ENCODE measurements at places on chromosomes 3 and 15.

DNA sequence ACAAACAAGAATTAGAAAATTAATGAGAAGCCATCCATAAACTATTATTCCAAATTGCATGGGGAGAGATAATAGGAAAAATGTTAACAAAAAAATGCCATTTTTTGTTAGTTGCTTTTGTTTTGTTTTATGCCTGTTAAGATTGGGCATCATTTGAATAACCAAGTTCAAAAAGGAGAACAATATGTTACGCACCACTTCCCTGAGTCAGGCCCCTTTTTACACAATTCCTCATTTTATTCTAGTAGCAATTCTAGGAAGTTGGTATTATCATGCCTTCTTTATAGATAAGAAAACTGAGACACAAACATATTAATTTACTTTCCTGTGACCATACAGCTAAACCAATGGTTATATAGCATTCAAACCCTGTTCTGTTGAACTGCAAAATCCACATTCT is 736.9 kb upstream of the CCDC54 start:
- no peak for DNase-seq

GRCh38 chr3:19146685-19147650 is 1.3 kb upstream of the KCNH8 start:
- peak; percentile 30 for DNase-seq

GRCh38 chr15:92142242-92143232 is 251.1 kb upstream of the ST8SIA2 start:
- no peak for DNase-seq

- DNase-seq, result no peak
Observed at GRCh38 chr3:23805210-23805632, 534 bp upstream of the UBE2E1 start.

DNA sequence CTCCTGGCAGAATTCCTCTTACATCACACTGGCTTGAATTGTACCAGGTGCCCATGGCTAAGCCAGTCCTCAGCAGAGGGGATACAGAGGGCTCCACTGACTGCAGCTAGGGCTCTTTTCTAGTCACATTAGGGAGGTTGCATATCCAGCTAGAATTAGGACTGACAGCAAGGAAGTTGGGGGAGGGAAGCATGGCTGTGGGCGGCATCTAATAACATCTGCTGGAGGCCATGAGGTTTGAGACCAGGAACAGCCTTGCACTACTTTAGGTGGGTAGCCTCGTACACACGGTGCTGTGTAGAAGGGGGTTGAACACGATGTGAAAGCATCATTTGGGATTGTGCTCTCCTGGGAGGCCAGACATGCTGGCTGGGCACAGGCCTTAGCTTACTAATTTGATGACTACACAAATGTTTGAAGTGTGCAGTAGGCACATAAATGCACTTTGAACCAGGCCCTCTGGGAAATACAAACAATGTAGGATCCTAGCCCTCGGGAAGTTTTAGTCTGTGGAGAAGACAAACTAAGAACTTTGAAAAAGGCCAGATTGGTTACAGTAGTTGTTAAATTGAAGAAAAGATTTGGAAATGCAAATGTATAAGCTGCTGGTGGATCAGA is 30.2 kb downstream of the CHCHD6 start:
- DNase-seq, result no peak

- no peak for DNase-seq
Observed at GRCh38 chr3:46574243-46574646, 8.1 kb upstream of the LRRC2 start.

- no peak for DNase-seq
Observed at GRCh38 chr3:70984776-70985482, 598.6 kb downstream of the FOXP1 start.

DNA sequence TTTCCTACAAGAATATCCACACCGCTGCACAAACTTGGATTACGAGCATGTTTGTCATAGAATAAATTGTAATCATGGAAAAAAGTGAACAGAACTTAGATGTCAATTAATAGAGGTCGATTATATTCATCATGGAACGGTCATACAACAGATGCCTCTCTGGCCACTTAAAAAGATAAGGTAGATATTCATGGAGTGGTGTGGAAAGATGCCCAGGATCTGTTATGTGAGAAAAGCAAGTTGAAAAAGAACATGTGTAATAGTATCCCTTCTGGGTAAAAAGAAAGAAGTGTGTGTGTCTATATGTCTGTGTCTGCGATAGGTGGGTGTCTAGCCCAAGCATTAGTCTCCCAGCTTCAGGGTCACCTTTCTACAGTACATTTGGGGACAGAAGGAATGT is 113.3 kb downstream of the ANP32A start:
- DNase-seq, result no peak

DNA sequence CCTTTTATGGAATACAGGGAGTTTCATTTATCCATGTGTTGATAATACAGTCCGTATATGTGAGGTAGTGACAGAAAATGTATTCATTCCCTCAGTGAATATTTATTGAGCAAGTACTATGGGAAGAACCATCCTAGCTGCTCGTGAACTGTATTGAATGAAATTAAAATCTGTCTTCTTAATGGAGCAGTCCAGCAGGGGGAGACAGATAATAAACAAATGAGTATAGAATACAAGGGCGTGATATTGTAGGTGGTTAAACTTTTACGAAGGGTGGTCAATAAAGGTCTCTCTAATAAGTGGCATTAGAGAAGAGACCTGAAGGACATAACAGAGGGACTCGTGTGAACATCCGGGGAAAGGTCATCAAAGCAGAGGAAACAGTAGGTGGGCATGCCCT is 62.7 kb upstream of the OSTN start:
- DNase-seq, result no peak

GRCh38 chr3:51777985-51778384 is 1.1 kb downstream of the IQCF6 start:
- DNase-seq, result peak; percentile 49

DNA sequence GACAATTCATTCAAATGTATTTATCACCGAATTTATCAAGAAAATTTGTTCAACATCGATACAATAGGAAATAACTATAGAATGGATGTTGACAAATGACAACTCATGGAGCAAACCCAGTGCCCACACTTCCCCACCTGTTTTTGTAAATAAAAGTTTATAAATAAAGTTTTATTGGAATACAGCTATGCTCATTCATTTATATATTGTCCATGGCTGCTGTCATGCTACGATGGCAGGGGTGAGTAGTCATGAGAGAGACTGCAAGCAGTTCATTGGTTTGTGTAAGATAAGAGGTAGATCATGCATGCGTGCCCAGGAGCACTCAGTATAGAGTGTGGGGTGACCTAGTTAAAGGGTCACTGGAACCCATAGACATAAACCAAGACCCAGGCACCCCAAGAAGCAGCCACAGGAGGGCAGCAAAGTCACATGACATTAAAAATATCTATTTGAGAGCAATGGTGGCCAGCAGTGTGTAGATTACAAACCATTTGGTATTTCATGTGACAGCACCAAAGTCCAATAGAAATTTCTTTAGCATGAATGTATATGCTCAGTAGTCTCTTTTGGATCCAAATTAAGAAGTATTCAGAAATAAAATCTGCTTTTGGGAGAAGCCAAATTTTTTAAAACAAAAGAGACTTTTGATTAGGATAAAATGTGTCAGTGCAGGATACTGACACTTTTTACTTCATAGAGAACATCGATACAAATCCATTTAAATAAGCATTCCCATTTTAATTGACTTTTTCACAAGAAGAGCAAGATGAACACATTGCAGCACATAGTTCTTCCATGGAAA is 794.8 kb downstream of the MCTP2 start:
- DNase-seq, result peak; percentile 2

DNA sequence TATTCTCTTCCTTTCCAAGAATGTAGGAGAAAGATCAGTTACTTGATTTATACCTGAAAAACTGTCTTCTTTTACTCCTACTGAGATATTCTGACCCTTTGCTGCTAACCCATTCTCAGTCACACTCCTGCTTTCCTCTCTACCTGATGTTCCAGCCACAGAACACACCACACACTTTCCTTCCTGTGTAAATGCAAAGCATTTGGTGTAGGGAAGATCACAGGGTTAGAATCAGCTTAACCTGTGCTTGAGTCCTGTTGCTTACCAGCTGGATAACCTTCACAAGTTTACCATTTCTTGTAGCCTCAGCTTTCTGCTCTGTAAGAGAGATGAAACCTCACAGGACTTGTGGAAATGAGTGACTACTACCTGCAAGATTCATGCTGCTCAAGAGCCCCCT is 489.8 kb upstream of the GOLIM4 start:
- DNase-seq, result no peak

- DNase-seq, result no peak
Observed at GRCh38 chr3:148186881-148187280, 510.8 kb upstream of the AGTR1 start.

DNA sequence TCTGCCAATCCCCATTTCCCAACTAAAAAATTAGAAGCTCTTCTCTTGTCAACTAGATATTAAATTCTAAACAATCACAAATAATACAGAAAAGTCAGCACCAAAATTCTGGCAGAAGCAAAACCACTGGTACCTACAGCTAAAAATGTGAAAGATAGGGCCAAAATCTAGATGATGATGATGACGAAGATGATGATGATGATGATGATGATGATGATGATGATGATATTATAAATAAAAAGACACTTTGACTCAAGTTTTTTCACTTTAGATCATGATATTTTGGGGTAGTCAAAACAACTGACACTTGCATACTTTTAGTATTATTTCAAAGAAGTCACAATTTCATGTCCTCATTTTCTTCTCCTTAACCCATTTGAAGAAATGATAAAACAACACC is 470.1 kb upstream of the NR2F2 start:
- DNase-seq, result no peak

GRCh38 chr3:66808891-66809594 is 189.1 kb upstream of the KBTBD8 start:
- DNase-seq, result no peak

- DNase-seq, result no peak
Observed at GRCh38 chr3:107861422-107861821, 229.4 kb downstream of the CD47 start.

GRCh38 chr3:50297896-50298725 is 1.1 kb downstream of the HYAL3 start:
- no peak for DNase-seq

- DNase-seq, result no peak
Observed at GRCh38 chr3:156788846-156789245, 37.3 kb upstream of the LEKR1 start.

DNA sequence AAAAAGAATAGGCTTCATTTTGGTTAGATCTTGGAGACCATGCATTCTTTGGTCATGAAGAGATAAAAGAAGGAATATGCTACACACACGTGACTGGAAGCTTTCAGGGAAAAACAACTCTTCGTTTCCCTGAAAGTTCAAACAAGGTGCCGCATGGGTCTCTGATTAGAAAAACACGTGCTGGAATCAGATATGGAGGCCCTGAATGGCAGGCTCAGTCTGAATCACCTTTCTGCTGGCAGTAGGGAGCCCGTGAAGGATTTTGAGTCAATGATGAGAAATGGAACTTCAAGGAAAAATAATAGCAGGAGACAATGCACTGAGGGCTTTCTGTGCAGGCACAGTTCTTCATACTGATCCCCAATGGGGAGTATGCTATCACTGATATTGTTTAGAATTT is 99.8 kb upstream of the LRRN1 start:
- DNase-seq, result no peak

GRCh38 chr3:186095561-186096081 is 13.3 kb downstream of the ETV5 start:
- no peak for DNase-seq

GRCh38 chr3:131277836-131278497 is 103.6 kb upstream of the NUDT16 start:
- DNase-seq, result no peak

- no peak for DNase-seq
Observed at GRCh38 chr3:115861166-115861733, 237.9 kb downstream of the GAP43 start.

GRCh38 chr3:159502986-159503385 is 485.6 kb upstream of the IL12A start:
- DNase-seq, result no peak

- DNase-seq, result peak; percentile 11
Observed at GRCh38 chr3:116005404-116005803, 382.1 kb downstream of the GAP43 start.

DNA sequence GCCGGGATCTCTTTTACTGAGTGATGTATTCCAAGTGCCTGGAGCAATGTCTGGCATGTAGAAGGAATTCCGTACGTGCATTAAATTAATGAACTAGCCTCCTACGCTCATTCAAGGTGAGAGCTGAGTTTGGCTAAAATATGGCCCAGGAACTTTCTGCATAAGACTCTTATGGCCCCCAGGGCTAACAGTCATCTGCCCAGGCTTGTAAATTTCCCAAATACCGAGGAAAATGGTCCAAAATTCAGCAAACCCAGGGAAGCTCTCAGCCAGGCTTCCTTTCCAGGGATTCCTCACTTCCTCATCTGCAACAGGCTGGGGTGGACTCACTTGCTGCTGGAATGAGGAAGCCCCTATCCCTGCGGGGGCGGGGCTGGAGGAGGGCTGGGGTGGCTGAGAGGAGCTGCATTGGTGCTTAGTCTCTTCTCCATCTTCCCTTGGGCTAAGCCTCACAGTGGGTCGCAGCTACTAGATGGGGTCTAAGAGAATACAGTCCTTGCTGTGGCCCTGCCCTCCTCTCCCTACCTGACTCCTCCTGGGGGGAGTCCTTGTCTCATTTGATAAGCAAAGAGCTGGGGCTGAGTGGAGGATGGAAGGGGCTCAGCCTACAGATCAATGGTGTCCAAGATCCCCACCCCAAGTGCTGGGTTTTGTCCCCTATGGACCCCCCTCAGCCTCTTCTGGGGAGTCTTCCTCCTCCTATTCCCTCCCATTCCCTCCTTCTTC is 28.5 kb upstream of the APOD start:
- no peak for DNase-seq

- no peak for DNase-seq
Observed at GRCh38 chr3:140922634-140923033, 19.0 kb upstream of the SLC25A36 start.

DNA sequence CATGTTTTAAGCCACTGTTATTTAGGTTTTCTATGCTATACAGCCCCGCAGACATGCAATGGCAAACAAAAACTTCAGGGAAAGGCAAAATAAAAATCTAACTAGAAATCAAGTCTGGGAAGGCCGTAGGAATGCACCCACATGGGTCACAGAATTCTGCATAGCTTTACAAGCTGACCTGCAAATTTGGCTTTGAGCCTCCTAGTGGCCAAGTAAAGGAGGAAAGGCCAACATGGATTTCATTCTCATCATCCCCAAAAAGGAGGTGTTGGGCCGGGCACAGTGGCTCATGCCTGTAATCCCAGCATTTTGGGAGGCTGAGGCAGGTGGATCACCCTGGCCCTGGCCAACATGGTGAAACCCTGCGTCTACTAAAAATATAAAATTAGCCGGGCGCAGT is 124.3 kb downstream of the FBLN2 start:
- no peak for DNase-seq

- no peak for DNase-seq
Observed at GRCh38 chr15:92069308-92070250, 216.1 kb downstream of the SLCO3A1 start.

- no peak for DNase-seq
Observed at GRCh38 chr3:73926360-73927202, 301.8 kb upstream of the PDZRN3 start.

- no peak for DNase-seq
Observed at GRCh38 chr3:50749822-50750221, 75.1 kb downstream of the DOCK3 start.

- no peak for DNase-seq
Observed at GRCh38 chr3:145981056-145981455, 179.9 kb downstream of the PLOD2 start.

- no peak for DNase-seq
Observed at GRCh38 chr3:52175416-52176179, 21.4 kb upstream of the POC1A start.

GRCh38 chr3:59334585-59334984 is 284.8 kb upstream of the CFAP20DC start:
- DNase-seq, result no peak

All from NCI-H1092 (cell line).